ENCODE measurements at places on chromosomes 1 and 21. TPM values are rescaled to one million over a fixed set of nuclear protein-coding genes. Genes with fewer than 3 reads are reported as not detected.

Gene DYRK3
- total RNA-seq, result 4.7 TPM

Gene SYT2
- 0.16 TPM for total RNA-seq

Gene SYCP1
- total RNA-seq, result not detected

Gene NBPF6
- not detected for total RNA-seq

Gene HPCA
- 2.0 TPM for total RNA-seq

Gene OR2T29
- total RNA-seq, result not detected

Gene RGS21
- not detected for total RNA-seq

Gene DNASE2B
- 0.87 TPM for total RNA-seq

Gene INSRR
- not detected for total RNA-seq

DNA sequence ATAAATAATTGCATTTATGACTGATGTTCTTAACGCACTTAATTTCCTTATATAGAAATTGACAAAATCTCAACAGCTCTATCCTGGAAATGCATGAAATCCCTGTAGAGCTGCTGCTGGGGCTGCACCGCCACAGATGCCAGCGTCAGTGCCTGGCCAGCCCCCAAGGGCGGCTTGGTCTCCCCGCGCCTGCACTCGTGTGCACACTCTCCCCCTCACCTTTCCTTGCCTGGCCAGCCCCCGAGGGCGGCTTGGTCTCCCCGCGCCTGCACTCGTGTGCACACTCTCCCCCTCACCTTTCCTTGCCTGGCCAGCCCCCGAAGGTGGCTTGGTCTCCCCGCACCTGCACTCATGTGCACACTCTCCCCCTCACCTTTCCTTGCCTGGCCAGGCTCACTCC, 11.3 kb downstream of the TPRG1L start:
- DNase-seq, result peak; percentile 2

- DNase-seq, result no peak
Observed at GRCh38 chr1:10599194-10599861, 124.6 kb downstream of the PEX14 start.

- peak; percentile 85 for DNase-seq
Observed at GRCh38 chr1:208149776-208150514, 94.2 kb downstream of the PLXNA2 start.

DNA sequence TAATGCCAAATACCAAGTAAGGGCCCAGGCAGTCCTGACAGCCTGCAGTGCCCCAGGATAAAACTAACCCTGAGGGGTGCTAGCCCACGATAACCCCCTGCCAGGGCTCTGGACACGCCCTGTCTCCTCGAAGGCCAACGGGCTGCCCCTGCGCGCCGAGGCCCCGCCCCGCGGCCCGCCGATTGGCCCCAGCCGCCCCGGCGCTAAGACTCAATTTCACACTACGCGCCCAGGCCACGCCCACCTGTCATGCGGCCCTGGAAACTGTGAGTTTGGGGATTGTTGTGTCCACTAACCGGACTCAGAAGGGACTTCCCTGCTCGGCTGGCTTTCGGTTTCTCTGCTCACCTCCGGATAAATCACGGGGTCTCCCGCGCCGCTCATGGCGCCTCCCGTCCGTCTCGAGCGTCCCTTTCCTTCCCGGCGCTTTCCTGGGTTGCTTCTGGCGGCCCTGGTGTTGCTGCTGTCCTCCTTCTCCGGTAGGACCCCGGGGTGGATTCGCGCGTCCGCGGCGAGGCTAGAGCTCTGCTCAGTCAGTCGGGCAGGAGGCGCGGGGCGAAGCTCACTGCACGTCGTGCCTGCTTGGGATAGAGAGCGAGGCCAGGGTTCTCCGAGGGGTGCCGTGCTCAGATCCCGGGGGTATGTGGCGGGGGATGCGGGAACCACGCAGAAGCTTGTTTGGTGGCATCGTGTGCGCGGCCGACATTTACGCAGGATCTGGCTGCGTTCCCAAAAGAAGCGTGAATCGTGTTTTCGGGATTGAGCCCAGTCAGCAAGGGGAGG, at the start of gene CR1L:
TSS of gene CR1L (plus strand) at position 282 of the 783 bp plus-strand sequence. CDS start at position 383, 101 bp downstream.
- peak; percentile 73 for DNase-seq

GRCh38 chr1:5814046-5814619, 178.1 kb downstream of the NPHP4 start:
- DNase-seq, result no peak

DNA sequence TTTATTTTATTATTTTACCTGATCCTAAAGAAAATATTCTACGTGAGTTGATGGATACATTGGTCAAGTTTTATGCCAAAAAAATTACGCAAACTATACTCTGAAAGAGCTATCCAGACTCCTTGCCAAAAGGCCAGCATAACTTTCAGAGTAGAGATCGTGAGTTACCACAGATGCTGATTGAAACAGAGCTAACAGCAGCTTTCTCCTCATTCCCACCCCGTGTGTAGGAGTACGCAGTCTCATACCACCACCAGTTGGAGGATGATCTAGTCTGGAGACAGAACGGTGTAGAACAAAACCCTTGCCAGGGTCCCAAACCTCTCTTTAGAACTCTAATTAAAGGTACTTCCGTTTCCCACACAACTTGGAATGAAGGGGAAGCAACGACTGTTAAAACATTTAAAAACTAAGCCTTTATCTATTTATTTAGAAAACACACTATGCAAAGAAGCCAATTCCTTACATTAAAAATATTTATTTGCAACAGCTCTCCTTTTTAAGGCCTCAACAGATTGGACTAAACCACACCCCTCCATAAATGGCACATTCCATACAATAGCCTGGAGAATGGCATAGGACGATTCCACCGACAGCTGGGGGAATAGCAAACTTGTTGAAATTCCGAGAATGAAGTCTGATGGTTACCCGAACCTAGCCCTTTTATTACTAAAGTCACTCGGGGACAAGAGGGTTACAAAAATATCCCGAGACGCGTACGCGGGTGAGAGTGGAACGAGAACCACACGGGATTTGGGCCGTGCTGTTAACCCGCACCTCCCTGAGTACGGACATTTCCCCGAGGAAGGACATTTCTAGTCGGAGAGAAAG, 1.4 kb downstream of the NUCKS1 start:
- no peak for DNase-seq

GRCh38 chr1:199685369-199685768, 342.1 kb upstream of the NR5A2 start:
- DNase-seq, result no peak

DNA sequence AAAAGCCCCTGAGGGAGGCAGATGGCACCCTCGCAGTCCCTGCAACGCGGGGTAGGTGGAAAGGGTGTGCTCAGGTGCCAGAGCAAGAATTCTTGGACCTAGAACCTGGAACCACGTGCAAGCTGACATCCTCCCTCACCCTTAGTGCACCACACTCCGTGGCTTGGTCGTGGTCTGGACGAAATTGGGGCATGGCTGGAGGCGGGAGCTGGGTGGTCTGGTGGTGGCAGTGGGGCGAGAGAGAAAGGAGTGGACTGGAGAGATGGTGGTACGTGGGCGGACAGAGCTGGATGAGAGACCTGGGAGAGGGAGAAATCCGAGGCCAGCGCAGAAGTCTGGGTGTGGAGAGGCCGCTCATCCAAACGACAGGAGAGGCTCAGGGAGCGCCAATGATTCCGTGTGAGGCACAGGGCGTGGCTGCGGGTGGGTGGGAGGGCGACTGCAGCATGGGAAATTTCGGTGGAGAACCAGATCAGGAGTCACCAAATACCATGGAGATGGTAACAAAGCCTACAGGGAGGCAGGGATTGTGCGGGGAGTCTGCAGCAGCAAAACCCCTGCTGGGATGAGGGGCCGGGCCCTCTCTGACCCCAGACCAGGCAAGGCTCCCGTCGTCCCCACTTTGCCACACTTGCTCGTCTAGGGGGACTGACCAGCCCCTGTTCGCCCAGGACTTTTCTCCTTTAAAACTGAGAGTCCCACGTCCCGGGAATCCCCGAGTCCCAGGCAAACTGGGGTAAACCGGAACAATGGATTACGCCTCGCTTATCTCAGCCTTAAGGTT, 31.9 kb downstream of the CDCP2 start:
- peak; percentile 54 for DNase-seq

DNA sequence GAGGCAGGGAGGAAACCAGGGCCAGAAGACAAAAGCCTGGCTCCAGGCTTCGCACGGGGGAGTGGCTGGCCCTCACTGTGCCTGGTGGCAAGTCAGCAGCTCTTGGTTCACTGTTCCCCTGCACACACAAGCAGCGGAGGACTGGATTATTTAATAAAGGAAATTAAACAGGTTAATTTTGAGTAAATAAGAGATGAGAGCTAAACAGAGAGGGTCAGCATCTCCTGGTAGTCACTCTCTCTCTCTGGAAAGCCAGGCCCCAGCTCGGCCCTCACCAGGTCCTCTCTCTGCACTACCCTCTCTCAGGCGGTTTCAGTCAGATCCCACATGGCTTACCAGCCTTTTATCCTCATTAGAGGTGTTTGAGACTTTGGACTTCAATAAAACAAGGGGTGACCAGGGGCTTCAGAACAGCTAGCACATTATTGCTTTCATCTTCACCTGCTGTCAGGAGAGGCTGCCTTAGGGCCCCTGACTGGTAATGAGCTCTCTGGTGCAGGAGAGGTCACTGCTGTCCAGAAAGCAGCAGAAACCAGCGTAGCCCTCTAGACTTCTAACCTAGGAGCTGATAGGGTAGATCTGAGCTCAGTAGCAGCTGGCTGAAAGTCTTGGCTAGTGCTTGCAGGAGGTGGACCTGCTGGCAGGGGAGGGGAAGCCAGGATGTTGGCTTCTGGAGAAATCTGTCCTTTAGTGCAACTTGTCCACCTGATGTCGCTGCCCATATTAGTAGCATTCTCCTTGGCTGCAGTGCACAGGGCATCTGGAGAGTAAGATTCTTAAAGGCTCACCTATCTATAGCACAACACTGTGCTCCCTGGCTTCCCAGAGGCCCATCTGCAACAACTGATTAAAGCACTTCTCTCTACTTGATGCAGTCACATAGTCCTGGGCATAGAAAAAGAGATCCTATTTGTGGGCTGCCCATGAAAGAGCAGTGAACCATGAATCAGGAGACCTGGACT, 45.9 kb downstream of the SYT6 start:
- no peak for DNase-seq

DNA sequence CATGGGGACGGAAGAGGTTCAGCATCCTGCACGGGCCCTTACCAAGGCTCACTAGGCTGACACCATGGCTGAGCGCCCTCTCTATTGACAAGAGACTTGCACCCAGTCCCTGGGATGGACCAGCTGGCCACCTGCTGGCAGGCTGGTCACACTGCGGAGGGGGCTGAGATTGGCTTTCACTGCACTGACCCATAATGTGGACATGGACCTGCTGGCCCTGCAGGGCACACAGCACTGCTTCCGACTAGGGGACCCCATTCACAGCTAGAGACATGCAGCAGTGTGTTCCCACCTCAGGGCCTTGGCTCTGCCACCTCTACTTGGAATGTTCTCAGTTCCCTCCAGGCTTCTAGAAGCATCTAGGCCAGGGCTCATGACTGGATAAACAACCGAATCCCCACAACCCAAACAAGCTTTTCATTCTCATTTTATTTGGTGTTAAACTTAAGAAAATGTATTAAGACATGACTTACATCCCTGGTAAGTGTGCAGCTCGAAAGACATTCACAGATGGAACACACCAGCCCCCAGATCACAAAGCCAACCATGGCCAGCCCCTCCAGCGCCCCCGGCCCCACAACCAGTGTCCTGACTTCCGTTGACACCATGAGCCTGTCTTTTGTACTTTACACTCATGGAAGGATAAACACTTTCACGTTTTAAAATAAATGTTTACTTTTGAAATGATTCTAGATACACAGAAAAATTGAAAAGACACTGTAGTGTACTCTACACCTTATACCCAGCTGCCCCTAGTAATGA, 9.3 kb upstream of the SRARP start:
- peak; percentile 73 for DNase-seq

DNA sequence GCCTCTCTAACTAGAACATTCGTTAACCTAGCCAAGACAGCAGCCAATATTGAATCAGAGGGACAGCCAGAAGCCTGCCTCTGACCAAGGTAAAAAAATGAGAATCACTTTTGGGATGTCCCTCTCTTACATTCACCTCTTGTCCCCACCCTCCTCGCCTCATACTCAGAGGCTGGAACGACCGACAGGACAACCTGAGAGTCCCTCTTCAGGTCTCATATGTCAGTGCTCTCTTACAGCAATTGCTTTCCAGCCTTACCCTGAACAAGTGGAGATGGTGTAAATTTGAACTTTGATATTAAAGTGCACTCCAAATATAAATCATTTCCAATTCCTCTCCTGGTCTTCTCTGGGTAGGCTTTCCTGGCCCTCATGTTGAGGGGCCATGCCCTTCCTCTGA, 327.5 kb downstream of the KCTD3 start:
- no peak for DNase-seq

DNA sequence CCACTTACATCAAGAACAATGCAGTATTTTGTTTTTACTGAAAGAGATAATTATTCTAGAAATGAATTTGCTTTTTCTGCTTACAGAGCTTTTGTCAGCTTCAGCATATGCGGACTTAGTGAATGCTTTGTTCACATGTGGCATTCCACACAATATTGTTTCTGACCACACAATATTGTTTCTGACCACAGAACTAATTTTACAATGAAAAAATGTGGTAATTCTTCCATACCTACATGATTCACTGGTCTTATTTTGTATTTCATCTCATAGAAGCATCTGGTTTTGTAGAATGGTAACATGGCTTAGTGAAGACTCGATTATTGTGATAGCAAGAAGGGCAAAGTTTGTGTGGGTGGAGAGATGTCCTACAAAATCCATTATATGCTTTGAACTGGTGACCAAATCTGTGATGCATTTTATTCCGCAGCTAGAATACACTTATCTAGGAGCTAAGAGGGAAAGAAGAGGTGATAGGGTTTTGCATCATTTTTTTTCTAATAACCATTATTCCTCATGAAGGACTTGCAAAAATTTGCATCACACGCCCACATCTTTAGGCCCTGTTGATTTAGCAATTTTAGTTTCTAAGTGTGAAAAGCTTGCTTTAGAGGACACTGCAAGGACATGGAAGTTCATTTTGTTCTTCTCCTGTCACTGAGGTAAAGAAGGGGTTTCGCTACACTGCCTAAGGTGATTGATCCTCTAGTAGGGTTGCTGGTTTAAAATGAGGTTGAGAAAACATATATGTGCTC, 75.3 kb downstream of the HLX start:
- DNase-seq, result no peak

- DNase-seq, result peak; percentile 59
Observed at GRCh38 chr1:226002667-226003501, 3.7 kb upstream of the SDE2 start.

DNA sequence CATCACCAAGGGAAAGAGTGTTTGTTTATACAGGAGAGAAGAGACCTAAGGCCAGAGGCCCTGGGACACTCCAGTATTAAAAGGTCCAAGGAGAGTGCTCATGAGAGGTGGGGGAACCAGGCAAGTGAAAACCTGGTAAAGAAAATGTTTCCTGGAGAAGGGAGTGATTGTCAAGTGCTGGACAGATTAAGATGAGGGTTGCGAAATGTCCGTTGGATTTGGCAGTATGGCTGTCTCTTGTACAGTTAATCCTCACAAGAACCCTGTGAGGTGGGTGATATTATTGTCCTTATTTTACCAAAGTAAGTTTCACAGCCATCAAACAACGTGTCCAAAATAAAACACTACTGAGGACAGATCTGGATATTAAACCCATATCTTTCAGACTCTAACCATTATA, 44.2 kb downstream of the RPAP2 start:
- no peak for DNase-seq

Measured in mucosa of descending colon (tissue), 3 donors.